ENCODE measurements at places on chromosomes 6 and 20.

DNA sequence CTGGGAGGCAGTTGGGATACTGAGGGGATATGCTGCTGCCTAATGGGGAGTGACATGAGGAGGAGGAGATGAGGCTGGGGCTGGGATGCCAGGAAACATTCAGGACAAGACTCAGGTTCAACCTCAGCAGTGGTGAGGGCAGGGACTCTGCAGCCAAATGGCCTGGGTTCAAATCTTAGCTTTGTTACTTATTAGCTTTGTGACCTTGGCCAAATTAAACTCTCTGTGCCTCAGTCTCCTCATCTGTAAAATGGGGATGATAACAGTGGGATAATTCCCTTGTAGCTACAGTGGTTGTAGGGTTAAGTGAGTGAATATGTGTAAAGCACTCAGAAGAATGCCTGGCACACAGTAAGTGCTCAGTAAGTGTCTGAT is 1.9 kb downstream of the PI16 start:
- no peak for DNase-seq

DNA sequence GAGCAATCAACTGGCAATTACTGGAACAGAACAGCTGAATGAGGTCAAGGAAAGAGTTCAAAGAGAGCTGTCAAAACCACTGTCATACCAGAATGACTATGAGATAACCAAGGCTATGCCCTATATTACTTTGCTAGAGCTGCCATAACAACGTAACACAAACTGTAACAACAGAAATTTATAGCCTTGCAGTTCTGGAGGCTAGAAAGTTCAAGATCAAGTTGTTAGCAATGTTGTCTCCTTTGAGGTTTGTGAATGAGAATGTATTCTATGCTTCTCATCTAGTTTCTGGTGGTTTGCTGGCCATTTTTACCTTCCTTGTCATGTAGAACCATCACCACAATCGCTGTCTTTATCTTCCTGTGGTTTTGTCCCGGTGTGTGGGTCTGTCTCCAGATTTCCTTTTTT is 1323.0 kb upstream of the GJE1 start:
- no peak for DNase-seq

GRCh38 chr6:46258249-46258648 is 87.5 kb upstream of the ENPP5 start:
- DNase-seq: no peak

DNA sequence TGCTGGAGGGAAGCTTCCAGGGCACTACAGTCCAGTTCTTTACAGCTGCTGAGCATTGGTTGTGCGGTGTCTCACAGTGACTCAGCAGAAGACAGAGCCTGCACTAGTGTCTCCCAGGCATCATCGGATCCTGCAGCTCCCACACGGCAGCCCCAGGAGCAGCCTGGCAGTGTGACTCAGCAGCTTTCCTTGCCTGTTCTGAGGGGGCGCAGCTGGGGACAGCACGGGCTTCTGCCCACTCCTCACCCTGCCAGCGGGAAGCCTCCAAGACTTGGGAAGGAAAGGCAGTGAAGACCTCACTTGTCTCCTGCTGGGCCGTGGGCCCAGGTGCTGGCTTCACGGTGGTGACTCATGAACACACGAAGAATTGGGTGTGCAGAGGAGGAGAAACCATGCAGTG is 165.4 kb downstream of the SYNDIG1 start:
- no peak for DNase-seq

DNA sequence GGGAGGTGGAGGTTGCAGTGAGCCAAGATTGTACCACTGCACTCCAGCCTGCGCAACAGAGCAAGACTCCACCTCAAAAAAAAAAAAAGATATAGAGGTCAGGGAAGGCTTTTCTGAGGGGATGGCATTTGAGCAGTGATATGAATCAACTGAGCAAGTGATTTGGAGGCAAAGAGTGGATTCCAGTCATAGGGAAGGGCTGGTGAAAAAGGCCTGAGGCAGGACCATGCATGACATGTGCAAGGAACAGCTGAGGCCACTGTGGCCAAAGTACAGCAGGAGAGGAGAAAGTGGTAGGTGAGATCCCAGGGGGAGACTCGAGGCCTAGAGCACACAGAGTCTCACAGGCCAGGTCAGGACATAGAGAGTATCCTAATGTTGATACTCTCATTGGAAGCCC is 20.1 kb upstream of the PTPRT start:
- DNase-seq: no peak

GRCh38 chr6:45664707-45665106 is 287.0 kb upstream of the SUPT3H start:
- no peak for DNase-seq
